Activated CD4-positive, alpha-beta T cell treated with anti-CD3 and anti-CD28 coated beads, Interleukin-2, amount 50 U/mL, for 24 hours (primary cell): ENCODE measurements at places on chromosomes 3 and 15.

DNA sequence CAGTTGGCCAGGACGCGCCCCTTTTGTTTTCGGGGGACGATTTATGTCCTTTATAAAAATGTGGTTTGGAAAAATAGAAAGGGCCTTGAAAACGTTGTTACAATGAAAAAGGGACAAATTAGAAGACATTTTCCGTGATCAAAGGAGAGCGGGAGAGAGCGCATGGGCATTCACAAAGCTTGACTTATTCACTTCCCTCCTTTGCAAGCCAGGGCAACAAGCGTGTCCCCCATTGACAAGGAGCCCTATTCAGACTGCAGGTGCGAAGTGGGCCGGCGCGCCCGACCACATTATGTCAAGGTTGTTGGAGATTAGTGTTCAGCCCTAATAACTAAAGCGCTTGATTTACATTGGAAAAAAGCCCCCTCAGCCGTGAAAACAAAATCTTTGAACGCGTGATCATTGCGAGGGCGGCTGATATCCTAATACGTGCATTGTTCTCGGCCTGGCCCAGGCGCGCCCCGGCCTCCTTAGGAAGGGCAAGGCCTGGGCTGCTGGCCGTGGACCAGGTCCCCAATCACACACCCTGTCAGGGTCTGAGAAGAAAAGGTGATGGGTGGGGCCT, 25.9 kb downstream of the ZIC4 start:
- DNase-seq = no peak

DNA sequence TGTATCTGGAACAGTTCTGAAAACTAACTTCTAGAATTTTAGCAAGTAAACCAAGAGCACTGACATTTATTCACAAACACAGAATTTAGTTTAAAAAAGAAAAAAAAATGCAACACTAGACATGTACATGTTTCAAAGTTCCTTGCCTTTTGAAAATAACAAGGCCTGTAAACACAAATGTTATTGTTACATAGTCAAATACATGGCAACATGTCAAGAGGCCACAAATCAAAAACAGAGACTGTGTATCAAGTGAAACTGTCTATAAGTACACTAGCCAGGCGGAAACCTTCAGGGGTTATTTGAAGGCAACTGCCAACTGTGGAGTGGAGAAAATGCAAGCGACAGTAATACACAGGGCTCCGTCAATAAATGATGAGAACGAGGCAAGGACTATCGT, 547.6 kb downstream of the FOXP1 start:
- no peak for DNase-seq

GRCh38 chr3:179995406-179995805, 41.3 kb downstream of the PEX5L start:
- no peak for DNase-seq

DNA sequence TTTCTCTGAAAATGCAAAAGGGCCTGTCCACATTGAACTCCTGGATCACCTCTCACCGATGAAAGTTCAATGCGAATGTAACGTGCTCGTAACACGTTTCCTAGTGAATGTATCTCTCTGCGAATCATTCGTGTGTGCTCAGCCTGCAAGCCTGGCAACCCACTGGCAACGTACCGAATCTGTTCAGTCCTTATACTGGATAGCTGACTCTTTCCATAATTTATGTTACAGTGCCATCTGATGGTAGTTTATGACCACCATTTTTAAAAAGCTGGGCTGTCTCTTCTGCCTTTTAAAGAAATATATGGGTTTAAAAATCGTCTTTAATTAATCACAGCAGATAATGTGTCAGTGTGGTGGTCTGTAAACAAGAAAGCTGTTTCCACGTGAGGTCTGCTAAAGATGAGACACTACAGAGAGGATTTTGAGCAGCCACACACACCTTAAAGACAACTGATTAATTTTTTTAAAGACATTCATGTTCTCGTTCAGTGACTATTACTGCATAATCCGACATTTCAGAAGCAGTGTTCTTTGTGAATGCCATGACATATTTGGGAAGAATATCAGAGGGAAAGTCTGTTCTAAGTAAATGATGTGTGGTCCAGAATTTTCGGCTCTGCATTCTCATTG, 69.4 kb upstream of the FOXP1 start:
- no peak for DNase-seq

DNA sequence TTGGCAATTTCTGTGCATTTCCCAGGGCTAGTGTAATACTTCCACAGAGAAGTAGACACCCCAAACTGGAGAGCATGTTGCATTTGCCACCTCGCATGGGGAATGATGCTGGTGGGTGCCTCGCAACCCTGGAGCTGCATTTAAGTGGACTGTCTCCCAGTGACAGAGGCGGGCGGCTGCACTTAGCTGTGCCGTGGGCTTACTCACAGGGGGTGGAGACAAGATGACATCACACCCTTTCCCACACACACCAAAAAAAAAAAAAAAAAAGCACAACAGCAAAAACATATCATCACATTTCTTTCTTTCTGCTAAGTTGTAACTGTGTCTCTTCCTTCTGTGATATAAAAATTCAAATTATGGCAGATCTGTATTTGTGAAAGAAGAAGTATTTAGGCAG, at the start of gene ABI3BP:
Gene ABI3BP, minus strand, starts transcription at position 113 of the 400 bp plus-strand sequence. Its CDS starts 37 bp downstream, at position 76.
- no peak for DNase-seq

DNA sequence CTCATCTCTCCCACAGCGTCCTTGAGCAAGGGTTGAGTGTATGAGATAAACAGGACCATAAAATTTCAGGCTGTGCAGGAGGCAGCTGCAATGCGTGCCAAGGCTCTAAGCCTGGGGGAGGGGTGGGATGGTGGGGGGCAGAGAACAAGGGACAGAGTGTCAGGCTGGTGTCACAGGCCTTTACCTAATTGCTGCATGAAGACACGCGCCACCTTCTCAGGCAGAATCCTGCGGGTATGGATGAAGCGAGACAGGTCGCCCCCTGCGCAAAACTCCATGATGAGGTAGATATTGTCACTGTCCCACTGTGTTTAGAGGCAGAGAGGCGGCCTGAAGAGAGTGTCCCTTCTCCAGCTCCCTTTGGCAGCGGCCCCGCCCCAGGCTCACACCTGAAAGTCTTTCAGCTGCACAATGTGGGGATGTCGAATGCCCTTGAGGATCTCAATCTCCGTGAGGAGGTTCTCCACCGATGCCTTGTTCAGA, 1.0 kb downstream of the ULK3 start:
- DNase-seq = no peak

- DNase-seq = no peak
Observed at GRCh38 chr3:133561679-133562078, 11.8 kb upstream of the CDV3 start.

- no peak for DNase-seq
Observed at GRCh38 chr3:122416966-122417365, 1.1 kb upstream of the WDR5B start.
